NCI-H2107 (cell line): ENCODE measurements at places on chromosomes 13 and 19.

DNA sequence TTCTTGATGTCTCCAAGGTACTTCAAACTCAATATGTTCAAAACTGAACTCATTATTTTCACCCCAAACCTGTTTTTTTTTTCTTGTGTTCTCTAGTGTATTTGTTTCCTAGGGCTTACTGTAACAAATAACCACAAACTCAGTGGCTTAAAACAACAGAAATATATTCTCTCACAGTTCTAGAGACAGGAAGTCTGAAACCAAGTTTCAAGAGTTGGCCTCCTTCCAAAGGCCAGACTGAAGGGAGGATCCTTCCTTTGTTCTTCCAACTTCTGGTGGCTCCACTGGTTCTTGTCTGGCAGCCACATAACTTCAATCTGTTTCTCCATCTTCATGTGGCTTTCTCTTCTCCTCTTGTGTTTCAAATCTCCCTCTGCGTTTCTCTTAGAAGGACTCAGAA is 62.0 kb upstream of the PDCD5 start:
- DNase-seq: no peak

GRCh38 chr19:35856546-35857149 is at the start of gene KIRREL2:
Gene KIRREL2, plus strand, starts transcription at chr19:35856911. Its CDS starts 209 bp downstream, at chr19:35857120.
- no peak for DNase-seq

- DNase-seq: no peak
These were observed 7.9 kb upstream of the FCGBP start for GRCh38 chr19:39942366-39942730.

DNA sequence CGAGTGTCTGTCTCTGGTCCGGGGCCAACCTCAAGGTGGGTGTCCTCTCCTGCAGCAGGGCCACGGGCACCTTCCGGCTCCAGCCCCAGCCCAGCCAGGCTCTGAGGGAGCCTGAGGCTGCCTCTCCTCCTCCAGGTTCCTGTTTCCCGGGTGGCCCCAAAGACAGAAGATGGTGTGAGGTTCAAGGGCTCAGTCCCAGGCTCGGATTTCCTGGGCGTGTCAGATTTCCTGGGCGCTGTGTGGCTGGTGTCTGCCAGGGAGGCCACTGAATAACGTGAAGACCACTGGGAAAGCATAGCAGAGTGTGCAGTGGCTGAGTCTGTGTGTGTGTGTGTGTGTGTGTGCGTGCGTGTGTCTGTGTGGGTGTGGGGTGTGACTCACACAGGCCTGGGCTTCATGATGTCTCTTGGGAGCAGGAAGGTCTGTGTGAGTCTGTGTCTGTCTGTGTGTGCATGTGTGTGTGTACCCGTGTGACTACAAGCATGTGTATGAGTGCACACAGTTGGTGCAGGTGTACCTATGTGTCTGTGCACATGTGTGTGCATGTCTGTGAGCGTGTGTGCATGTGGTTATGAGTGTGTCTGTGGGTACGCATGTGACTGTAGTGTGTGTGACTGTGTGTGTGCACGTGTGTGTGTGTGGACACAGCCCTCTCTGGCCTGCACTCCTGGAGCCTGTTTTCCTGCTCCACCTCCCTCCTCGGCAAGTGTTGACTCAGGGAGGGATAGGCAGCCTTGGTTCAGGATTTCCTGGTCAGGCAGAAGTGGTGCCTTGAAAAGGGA is 28.3 kb downstream of the CEBPA start:
- peak; percentile 36 for DNase-seq

DNA sequence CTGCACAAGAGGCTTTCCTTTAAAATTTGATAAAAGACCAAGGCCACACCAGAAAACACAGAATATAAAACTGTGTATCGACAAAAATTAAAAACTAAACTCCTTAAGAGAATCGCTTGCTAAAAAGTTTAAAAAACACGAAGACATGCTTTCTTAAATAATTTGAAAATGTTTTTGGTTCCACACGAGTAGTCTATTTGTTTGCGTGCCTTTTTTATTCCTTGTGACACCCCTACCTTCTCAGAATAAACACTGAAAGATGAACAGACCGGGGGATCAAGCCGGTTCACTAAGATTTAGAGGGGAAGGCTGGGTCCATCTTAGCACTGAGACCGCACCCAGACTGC is 256.4 kb upstream of the STARD13 start:
- no peak for DNase-seq

DNA sequence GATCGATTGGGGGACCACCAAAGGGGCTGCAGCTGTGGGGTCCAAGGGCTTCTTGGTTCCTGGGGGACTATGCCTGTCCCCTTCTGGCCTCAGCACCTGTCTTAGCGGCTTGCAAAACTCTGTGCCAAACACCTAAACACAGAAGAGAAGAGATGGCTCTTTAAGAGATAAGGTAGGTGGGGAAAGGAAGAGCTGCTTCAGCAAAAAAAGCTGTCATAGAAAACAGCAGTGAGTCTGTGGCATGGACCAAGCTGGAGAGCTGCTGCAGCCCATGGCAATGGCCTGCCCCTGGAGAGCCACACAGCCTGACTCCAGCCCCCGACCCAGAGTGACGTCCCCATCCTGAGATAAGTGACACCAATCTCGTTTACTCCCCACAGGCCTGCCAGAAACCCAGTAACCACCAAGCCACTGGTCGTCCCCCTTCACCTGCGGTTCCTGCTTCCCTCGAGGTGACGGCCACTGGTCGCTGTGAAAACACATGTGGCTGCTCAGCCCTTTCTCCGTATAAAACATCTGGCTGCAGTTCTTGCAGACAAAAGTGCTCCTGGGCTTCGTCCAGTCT is 25.0 kb upstream of the NAPA start:
- DNase-seq: no peak

- DNase-seq: no peak
These were observed 39.9 kb downstream of the SIGLEC7 start for GRCh38 chr19:51181913-51182419.

DNA sequence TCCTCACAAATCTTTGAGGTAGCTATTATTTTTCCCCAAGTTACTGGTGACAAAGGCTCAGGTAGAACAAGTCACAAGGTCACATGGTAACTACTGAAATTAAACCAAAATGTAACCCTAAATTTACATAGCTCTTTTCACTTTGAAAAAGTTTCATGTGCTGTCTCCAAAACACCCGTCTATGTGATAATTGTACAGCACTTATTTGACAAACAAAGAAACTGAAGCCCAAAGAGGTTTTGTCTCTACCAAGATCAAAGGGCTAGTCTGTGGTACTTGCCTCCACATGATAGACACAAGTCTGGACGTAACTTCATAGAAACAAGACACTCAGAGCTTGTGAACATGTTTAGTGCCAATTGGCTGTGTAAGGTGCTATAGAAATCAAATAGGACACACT is 108.3 kb downstream of the SACS start:
- DNase-seq: no peak

- DNase-seq: no peak
These were observed 12.4 kb upstream of the ELAVL1 start for GRCh38 chr19:8017808-8018207.

GRCh38 chr13:98557937-98558792 is 18.7 kb downstream of the STK24 start:
- no peak for DNase-seq

- DNase-seq: no peak
These were observed 283.2 kb upstream of the ARGLU1 start for GRCh38 chr13:106850973-106851650.

GRCh38 chr13:41401366-41401765 is 56.0 kb upstream of the RGCC start:
- DNase-seq: no peak

GRCh38 chr13:35255241-35255640 is 221.2 kb downstream of the MAB21L1 start:
- DNase-seq: no peak

GRCh38 chr19:4379383-4380253 is 20.7 kb downstream of the SH3GL1 start:
- no peak for DNase-seq

DNA sequence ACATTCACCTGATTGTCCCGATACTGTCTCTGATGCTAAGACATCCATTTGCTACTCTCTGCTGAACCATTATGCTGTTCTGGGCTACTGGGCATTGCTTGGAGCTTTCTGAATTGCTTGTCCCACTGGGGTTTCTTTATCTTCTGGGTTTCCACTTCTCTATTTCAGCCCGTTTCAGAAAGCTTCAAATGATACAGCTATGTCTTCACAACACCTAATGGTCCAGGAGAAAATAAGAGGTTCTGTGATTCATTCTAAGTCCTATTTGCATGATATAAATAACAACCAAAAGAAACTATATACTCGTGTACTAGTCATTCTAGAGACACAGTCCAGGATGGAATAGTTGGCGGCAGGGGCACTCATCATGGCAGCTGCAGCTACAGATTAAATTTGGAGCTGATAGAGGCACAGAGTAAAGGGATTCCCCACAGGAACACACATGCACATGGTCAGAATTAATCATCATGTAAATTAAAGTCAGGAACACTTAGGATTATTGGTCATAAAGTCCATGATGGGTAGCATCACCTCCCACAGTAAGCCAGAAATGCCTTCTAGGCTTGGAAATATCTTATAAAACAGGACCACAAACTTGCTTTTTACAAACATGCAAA is 33.3 kb upstream of the SCEL start:
- DNase-seq: no peak

DNA sequence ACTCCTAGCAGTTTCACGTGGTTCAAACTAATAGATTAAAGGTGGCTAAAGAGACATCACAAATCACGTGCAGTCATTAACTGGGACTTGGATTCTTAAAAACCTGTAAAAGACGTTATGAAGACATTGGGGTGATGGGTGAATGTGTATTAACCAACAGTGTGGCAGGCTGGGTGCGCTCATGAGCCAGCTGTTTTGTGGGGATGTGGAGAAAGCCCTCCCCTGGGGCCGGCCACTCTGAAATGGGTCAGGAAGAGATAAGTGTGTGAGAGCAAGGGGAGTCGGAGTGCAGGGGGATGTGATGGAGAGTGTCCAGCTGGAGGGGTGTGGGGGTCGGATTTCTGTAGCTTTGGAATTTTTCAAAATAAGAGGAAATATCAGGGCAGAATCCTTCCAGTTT is 10.4 kb downstream of the UPF1 start:
- DNase-seq: no peak

GRCh38 chr13:37878496-37878895 is 8.9 kb upstream of the TRPC4 start:
- no peak for DNase-seq

GRCh38 chr19:1468821-1469254 is 10.2 kb downstream of the C19orf25 start:
- no peak for DNase-seq

DNA sequence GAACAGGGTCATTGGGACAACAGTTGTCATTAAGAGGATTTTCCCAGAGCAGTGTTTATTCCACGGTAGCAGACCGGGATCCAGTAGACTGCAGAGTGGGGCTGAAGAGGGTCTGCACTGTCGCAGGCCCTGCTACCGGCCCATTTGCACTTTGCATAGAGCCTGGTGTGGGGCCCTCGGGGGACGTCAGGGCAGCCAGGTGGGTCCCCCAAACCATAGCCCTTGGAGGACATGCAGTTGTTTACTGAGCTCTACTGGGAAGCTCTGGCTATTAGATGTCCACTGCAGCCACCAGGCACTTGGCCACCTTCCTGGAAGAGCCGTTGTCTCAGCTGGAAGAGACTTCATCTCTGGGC is 45.8 kb downstream of the SLC7A9 start:
- DNase-seq: no peak

GRCh38 chr19:16514383-16515019 is 18.3 kb downstream of the C19orf44 start:
- no peak for DNase-seq

GRCh38 chr19:14441041-14441938 is 8.2 kb downstream of the PKN1 start:
- DNase-seq: no peak

DNA sequence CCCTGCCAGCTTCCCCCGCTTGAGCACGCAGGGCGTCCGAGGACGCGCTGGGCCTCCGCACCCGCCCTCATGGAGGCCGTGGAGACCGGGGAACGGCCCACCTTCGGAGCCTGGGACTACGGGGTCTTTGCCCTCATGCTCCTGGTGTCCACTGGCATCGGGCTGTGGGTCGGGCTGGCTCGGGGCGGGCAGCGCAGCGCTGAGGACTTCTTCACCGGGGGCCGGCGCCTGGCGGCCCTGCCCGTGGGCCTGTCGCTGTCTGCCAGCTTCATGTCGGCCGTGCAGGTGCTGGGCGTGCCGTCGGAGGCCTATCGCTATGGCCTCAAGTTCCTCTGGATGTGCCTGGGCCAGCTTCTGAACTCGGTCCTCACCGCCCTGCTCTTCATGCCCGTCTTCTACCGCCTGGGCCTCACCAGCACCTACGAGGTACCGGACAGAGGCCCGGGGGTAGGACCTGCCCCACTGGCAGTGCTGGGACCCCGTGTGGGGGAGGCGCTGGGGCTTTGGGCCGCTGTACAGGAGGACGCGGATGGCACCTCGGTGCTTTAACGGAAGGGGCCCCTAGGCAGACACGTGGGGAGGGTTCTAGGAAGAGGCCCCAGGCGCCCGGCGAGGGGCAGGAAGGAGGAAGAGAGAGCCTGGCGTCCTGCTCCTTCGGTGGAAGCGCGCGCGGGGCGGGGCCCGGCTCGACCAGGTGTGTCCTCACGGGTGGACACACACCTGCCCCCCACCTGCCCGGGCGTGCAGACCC is 681 bp downstream of the SLC5A5 start:
- DNase-seq: no peak

GRCh38 chr19:3119693-3120380 is 16.0 kb upstream of the GNA15 start:
- DNase-seq: no peak

DNA sequence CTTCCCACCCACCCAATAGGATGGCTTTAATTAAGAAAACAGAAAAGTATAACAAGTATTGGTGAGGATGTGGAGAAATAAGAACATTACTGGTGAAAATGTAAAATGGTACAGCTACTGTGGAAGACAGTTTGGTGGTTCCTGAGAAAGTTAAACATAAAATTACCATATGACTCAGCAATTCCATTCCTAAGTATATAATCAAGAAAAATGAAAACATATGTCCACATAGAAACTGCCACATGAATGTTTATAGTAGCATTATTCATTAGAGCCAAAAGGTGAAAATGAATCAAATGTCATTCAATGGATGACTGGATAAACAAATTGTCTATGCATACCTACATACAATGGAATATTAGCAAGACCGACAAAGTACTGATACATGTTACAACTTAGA is 16.9 kb downstream of the DZIP1 start:
- no peak for DNase-seq

DNA sequence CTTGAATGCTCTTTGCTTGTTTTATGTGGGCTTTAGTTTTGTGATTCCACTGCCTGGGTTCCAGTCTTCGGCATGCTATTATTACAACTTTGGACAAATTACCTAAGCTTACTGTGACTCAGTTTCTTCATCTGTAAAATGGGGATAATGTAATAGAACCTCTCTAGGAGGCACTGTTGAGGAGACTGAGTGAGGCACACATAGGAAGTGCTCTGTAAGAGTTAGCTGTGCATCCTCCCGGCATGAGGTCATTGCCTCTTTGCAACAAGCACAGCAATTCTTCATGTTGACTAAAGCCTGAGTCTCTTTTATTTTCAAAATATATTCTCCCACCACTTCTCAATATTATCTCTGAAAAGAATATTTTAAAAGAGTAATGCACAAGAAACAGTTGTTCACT is 227.4 kb downstream of the DLEU7 start:
- no peak for DNase-seq

GRCh38 chr19:51456541-51457290 is 1.5 kb downstream of the SIGLEC8 start:
- no peak for DNase-seq
